ENCODE measurements at places on chromosomes 5 and 9.

DNA sequence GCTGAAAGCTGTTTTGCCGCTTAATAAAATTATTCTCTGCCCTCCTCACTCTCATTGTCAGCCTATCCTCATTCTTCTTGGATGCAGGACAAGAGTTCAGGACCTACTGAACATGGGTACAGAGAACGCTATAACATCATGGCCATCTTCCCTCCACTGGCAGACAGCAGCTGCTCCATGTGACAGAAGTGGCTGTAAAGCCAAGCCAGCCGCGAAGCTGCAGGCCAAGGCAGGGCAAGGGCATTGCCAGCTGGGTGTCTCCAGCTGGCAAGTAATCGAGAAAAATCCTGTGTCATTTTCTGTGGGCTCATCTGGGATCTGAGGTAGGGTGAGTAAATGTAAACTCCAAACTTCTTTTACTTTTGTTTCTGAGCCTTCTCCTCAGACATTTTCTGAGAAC, 84.8 kb downstream of the SLC25A46 start:
- no peak for DNase-seq

GRCh38 chr9:5843794-5844471, 11.0 kb upstream of the ERMP1 start:
- peak; percentile 28 for DNase-seq

- DNase-seq: no peak
Observed at GRCh38 chr5:145962001-145962400, 25.6 kb downstream of the SH3RF2 start.

DNA sequence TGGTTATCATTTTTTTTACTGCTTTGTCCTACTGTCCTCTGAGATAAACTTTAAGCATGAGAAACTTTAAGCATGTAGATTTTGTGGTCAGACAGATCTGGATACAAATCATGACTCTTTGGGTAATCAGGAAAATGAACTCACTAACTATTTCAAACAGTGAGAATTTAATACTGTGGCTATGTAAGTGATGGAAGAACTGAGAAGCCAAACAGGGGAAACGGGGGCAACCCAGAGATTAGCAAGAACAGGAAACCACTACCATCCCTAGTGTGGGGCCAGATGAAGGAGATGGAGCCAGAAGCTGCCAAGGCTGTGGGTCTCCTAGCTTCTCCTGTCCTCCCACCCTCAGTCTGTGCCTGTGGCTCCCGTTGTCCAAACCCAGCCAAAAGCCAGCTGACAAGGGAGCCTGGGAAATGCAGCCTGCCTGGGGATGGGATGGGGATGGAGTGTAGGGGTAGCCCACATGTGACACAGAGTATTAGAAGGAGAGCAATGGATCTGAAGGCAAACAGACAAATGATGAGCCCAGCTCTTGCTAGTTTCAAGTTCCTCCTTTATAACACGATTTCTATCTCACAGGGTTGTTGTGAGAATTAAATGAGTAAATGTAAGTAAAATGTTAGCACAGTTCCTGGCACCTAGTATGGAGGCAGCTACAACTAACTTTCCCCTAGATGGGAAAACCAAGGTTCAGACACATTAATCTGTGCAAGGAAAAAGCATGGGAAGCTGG, 27.7 kb upstream of the CDC23 start:
- DNase-seq: no peak

DNA sequence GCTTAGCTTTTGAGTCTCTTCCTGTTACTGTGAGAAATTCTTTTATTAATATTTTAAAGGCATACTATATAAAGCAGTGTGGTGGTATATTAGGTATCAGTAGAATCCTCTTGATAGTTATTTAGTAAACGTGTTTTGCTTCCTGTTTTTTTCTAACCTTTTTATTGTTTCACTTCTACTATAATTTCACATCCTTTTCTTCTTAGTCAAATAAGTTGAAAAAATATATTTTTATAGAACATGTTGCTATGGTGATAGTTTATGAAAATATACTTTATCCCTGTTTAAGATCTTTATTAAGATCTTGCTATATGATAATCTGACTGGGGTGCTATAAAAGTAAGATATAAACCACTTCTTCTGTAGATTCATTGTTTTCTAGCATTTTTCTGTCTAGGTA, 2.1 kb downstream of the POLK start:
- DNase-seq: no peak

DNA sequence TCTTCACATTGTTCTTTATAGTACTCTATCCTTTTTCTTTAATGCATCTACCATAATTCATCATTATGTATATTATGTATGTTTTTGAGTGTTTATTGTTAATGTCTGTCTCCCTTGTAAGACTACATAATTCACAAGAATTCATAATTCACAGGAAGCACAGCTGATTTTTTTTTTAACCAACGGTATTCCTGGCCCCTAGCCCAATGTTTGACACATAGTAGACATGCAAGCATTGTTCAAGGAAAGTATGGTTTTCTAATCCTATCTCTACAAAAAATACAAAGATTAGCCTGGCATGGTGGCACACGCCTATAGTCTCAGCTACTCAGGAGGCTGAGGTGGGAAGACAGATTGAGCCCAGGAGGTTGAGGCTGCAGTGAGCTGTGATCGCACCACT, 160.6 kb downstream of the PPP2R2B start:
- DNase-seq: no peak

DNA sequence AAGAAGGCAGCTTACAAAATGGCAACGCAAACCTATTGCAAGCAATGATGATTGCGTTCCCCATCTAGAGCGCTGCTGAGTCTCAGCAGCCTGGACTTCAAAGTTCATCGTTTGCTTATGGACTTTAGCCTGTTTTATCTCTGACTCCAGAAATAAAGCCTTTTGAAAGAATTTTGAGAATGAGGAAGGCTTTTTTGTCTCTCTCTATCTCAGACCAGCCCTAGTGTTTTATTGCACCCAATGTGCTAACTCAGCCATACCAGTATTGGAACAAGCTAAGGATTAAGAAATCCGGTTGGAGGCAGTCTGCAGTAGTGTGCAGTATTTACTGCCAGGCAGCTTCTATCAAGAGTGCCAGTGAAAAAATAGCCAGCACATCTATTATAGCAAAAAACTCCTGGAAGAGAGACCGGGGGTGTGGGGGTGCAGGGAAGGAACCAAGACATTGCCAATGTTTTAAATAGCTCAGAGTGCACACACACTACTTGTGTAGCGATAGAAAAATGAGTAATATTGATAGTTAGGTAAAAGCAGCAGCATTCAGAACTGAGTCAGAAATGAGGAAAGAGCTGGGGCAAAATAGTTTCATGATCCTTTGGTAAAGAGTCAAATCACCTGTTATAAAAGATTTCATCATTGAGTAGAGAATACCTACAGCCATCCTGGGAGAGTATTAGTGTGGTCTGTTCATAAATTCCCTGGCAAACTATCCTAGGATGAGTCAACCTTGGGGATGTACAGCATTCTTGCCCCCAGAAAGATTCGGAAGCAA, 219.0 kb downstream of the ZNF608 start:
- DNase-seq: no peak

DNA sequence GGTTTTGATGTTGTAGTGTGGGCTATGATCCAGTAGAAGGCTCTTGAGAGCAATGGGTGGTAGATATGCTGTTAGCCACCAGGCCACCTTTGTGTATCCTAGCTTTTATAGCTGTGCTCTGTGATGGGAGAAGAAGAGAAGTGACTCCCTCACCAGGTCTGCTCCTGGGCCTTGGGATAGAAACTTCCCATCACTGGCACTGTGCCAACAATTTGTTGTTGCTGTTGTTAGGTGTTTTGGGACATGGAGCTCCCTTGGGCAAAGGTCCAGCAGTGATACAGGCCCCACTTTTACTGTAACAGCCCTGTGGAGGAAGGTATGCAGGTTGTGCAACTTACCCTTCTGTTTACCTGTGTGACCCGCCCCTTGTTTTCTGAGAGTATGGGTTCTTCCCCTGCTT, 570.9 kb upstream of the GRIN3A start:
- DNase-seq: no peak

DNA sequence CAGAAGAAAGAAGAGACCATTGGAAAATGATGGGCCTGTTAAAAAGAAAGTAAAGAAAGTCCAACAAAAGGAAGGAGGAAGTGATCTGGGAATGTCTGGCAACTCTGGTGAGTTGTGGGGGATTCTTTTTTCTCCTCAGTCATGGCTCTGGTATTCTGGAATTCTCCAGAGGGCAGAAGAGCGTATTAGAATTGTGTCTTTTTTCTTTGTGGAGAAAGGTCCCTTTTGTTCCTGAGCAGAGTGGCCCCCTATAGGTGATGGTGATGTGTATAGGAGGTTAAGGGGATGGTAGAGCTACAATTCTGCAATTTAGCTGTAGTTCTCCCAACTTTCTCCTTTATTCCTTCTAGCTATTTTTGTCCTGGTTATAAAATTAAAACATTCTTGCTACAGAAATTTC, 1.6 kb upstream of the DHFR start:
- no peak for DNase-seq

DNA sequence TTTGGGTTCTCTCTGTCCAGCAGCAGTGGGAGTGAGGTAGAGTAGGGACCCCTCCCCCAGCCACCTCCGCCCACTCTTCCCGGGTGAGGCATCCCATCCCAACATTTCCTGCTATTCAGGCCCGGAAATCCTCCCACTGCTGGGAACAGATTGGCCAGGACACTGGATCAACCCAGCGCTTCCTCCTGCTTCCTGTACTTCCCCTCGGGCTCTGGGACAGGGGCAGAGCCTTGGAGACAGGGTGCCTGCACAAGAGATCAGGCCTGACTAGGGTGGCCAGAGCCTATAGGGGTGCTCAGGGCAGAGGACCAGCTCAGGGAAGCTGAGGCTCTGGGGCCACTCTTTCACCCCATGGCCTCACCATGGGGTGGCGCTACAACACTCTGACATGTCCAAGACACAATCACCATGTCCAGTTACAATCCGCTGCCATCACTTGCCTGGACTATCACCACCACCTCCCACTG, 14.5 kb downstream of the SH2D3C start:
- DNase-seq: no peak

GRCh38 chr5:67809589-67809988, 406.0 kb upstream of the PIK3R1 start:
- no peak for DNase-seq

DNA sequence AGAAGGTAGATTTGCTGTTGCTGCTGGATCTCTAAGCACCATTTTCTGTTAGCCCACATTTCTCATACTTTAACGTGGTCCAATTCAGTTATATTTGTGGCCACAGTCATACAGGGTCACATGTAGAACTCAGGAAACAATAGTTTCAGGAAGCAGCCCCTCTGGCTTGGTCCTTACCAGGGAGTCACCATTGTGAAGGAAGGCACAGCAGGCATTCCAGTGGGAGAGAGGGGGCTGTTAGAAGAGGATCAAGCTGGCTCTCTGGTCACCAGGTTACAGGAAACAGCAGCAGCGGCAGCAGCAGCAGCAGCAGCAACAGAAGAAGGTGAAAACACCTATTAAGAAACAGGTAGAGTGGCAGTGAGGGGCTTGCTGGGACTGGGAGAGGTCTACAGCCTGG, 14.5 kb downstream of the C9orf43 start:
- no peak for DNase-seq

DNA sequence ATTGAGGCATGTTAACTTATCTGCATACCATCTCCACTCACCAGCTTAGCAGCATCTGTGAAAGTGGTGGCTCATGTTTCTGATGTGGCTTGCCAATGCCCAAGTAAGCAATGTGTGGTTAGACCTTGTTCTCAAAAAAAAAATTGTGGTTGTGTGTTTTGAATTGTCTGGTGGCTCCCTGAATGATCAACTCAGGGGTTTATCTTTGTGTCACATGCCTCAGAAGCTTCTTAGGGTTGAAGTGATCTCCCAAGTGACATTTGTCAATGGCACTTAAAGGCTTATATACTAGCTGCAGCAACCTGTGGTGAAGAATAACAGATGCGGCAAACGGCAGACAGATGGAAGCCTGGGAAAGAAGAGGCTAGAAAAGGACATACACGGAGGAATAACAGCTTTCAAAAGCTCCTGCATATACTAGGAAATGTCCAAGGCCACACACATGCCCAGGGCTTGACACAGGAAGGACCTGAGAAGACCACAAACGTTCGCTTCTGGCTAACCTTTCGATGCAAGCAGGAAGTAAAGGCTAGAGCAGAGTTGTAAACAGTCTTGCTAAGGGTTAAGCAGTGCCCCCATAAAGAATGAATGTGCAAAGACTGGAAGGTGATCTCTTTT, 42.2 kb upstream of the FSD1L start:
- no peak for DNase-seq

- DNase-seq: no peak
Observed at GRCh38 chr9:107491081-107492053, 1.8 kb upstream of the KLF4 start.

GRCh38 chr5:175718401-175719108, 60.7 kb downstream of the HRH2 start:
- peak; percentile 45 for DNase-seq

DNA sequence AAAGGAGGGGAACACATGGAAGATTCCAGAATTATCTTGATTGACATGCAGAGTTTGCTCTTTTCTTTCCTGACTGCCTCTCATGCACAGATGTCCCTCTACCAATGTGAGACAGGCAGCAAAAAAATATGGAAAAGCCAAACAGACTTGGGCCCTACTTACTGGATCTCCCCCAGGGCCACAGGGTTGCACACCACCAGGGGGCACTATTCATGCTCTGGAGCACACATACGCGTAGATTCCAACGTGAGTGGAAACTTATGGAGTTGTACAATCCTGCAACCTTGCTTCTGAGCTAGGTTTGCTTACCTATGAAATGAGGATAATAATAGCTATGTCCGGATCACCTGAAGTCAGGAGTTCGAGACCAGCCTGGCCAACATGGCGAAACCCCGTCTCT, 319.5 kb downstream of the ARHGEF28 start:
- DNase-seq: peak; percentile 21

GRCh38 chr5:35281613-35282012, 51.3 kb upstream of the PRLR start:
- no peak for DNase-seq

DNA sequence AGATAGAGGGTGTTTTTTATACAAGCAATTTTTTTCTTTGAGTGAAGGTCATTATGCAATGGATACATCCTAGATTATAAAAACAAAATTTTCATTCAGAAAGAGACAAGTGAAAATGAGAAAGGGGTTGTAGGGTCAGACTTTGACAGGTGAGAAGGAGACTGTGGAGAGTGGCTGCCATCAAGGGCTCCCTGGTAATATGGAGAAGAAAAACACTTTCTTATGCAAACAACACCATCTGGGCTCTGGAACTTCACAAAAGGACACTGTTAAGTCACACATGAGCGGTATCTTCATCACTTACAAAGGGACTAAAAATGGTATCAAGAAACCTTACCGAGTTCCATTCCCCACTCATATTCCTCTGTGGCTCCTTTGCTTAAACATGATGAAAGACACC, 23.5 kb downstream of the C7 start:
- DNase-seq: no peak

GRCh38 chr9:93248386-93249040, 64.6 kb downstream of the WNK2 start:
- no peak for DNase-seq

GRCh38 chr9:35774907-35775635, 16.3 kb upstream of the NPR2 start:
- no peak for DNase-seq

- no peak for DNase-seq
Observed at GRCh38 chr9:126450668-126451205, 124.1 kb downstream of the MVB12B start.

DNA sequence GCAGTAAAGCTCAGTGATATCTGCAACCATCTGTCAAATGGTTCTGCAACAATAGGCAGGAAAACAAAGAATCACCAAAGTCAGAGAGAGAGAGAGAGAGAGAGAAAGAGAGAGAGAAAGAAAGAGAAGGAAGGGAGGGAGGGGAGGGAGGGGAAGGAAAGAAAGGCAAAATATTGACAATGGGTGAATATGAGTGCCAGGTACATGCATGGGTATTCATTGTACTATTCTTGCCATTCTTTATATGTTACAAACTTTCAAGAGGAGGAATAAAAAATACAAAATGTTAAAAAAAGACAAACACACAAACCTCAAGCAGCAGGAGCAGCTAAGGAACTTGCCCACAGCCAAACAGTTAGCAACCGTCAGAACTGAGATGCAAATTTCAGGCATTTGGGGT, 350.8 kb upstream of the RFX3 start:
- DNase-seq: no peak

All from HEK293T (cell line).